ENCODE measurements at places on chromosomes 4 and X. TPM values are rescaled to one million over a fixed set of nuclear protein-coding genes. Genes with fewer than 3 reads are reported as not detected.

- peaks cover 17% of the 10 kb centered on the region for H3K4me1 ChIP-seq
- H3K4me3 ChIP-seq: peak overlapping the region; percentile 100
- H3K27me3 ChIP-seq: no peaks in the 10 kb centered on the region
- H3K27ac ChIP-seq: peak overlapping the region; percentile 98
Observed at GRCh38 chrX:136880003-136880451, 498 bp downstream of the RBMX start.

- peaks cover 6% of the 10 kb centered on the region for H3K36me3 ChIP-seq
- H3K4me3 ChIP-seq: no peak overlapping the region
- no peak for DNase-seq
- H3K27ac ChIP-seq: no peak overlapping the region
Observed at GRCh38 chr4:26826721-26827120, 33.9 kb upstream of the STIM2 start.

DNA sequence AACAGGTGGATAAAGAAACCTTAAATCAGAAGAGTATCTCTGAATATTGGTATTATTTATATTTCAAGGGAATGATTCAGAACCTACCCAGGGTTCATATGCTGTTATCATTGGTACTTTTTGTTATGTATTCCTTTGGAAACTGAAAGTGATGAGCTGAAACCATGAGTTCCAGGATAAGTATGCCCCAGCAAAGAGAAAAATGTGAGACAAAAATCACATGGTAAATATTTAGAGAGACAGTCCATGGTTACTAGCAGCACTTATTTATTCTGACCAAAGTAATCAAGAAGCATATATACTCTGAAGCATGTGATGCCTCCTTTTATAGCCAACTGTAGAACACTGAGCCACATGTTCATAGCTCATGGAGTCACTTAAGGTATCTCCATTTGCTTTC, 277.7 kb downstream of the ARAP2 start:
- no peaks in the 10 kb centered on the region for H3K27me3 ChIP-seq

SSX1 gene
- not detected for total RNA-seq

ANXA3 gene
- 30.4 TPM for total RNA-seq

Measured in endothelial cell (in vitro differentiated cells).